ENCODE measurements at places on chromosomes 3 and 15.

DNA sequence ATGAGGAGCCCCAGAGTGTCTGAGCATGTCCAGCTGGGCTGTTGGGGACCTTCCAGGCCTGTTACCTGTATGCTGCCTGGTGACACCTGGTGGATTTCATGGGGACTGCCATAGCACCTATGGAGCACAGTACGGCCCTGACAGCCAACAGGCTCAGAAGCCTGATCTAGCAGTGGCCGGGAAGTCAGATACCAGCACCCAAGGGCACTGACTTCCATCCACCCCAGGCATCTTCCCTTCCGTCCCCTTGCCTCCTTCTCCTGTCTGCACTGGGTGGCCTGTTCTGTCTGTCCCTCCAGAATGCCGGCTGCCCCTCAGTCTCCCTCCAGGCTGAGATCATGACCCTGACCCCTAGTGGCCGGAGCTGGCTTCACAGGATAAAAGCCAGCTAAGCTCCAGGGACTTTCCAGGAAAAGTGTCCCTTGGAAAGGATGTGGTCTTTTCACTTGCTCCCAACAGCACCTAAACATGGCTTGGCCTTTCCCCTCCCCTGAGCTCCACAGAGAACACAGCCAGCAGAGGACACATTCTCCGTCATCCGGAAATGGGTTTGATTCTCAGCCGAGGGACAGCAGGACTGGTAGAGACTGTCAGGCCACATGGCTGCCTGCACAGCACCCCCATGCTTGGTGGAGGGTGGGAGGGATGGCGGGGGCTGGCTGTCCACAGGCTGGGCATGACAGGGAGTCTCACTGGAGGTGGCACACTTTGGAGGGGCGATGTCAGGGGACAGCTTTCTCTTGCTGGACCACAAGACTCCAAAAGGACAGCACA, 9.5 kb downstream of the RPS17 start:
- DNase-seq: peak; percentile 77

DNA sequence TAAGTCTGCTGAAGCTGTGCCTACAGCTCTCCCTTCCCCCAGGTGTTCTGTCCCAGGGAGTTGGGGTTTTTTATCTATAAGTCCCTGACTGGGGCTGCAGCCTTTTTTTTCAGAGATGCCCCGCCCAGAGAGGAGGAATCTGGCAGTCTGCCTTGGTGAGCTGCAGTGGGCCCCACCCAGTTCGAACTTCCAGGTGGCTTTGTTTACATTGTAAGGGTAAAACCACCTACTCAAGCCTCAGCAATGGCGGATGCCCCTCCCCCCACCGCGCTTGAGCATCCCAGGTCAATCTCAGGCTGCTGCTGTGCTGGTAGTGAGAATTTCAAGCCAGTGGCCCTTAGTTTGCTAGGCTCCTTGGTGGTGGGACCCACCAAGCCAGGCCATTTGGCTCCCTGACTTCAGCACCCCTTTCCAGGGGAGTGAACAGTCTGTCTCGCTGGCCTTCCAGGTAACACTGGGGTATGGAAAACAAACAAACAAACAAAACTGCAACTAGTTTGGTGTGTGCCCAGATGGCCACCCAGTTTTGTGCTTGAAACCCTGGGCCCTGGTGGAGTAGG, 189.4 kb downstream of the MFSD1 start:
- DNase-seq: no peak

DNA sequence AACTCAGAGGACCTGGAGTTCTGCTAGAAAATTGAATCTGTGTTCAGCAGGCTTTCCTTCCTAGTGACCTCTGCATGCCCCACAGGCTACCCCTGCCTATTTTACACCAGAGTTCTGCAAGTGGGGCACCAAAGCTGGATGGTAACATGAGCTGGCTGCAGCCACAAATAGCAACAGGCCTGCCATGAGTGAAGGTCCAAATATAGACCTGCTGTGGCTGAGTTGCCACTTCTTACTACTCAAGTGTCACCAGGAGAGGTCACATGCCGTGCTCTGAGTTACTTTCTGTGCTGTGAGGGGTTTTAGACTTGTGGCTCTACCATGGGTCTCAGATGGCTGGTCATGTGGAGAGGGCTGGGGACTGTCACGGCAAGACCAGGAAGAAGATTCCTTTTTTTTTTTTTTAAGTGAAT, at the start of gene FSD2:
TSS of gene FSD2 (minus strand) at position 76 of the 413 bp plus-strand sequence. CDS start 18,679 bp downstream, outside the sequence.
- no peak for DNase-seq

- peak; percentile 95 for DNase-seq
Measured at GRCh38 chr3:180912304-180913296, at the start of gene FXR1. FXR1 (plus strand) TSS chr3:180912670; CDS start chr3:180912686, 16 bp downstream.

GRCh38 chr15:88113613-88114308, 142.8 kb downstream of the NTRK3 start:
- DNase-seq: no peak

GRCh38 chr15:71698030-71698429, 112.3 kb upstream of the NR2E3 start:
- DNase-seq: no peak

GRCh38 chr15:51335538-51336410, 2.6 kb downstream of the CYP19A1 start:
- DNase-seq: no peak

DNA sequence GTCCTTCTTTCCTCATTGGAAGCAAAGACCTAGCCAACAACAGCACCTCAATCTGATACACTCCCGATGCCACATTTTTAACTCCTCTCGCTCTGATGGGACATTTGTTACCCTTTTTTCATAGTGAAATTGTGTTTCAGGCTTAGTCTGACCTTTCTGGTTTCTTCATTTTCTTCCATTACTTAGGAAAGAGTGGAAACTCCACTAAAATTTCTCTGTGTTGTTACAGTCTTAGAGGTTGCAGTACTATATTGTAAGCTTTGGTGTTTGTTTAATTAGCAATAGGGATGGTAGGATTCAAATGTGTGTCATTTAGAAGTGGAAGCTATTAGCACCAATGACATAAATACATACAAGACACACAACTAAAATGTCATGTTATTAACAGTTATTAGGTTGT, 29.6 kb upstream of the CRTC3 start:
- no peak for DNase-seq

DNA sequence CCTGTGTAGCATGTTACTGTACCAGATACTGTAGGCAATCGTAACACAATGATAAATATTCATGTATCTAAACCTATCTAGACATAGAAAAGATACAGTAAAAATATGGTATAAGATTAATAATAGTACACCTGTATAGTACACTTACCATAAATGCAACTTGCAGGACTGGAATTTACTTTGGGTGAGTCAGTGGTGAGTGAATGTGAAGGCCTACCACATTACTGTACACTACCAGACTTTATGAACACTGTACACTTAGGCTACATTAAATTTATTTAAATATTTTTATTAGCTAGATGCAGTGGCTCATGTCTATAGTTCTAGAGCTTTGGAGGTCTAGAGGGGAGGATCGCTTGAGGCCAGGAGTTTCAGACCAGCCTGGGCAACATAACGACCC, 186.6 kb upstream of the ROPN1 start:
- no peak for DNase-seq

GRCh38 chr3:72085036-72085435, 300.1 kb upstream of the PROK2 start:
- no peak for DNase-seq

DNA sequence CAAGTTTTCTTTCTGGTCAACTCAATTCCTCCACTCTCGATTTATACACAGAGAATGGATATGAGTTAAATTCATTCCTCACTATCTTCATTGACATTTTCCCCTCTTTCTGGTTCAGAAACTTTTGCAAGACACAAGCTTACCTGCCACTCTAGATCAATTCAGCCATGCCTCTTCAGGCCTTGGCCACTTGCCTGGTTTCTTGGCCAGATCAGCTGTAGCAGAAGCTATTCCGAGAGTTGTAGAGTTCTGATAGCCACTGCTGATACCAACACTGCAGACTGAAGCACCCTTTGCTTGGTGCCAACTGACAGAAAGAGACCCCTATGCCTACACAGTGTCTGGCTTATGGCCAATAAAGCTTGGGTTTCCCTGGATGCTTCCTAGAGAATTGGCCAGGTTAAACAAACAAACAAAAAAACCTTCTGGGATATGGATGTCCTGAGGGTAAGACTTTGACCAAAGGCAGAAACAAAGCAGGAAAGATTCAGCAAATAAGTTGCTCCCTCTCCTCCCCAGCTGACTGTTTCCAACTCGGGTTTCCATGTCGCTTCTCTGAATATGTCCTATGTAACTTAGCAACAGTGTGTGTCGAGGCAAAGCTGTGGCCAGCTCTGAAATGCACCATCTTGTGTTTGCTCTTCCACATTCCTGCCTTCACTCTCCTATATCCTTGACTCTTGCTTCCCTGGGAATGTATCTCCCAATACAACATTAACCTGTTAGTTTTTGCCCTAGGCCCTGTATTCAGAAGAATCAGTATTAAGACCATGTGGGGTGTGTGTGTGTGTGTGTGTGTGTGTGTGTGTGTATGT, 521.6 kb downstream of the EPHA3 start:
- no peak for DNase-seq

DNA sequence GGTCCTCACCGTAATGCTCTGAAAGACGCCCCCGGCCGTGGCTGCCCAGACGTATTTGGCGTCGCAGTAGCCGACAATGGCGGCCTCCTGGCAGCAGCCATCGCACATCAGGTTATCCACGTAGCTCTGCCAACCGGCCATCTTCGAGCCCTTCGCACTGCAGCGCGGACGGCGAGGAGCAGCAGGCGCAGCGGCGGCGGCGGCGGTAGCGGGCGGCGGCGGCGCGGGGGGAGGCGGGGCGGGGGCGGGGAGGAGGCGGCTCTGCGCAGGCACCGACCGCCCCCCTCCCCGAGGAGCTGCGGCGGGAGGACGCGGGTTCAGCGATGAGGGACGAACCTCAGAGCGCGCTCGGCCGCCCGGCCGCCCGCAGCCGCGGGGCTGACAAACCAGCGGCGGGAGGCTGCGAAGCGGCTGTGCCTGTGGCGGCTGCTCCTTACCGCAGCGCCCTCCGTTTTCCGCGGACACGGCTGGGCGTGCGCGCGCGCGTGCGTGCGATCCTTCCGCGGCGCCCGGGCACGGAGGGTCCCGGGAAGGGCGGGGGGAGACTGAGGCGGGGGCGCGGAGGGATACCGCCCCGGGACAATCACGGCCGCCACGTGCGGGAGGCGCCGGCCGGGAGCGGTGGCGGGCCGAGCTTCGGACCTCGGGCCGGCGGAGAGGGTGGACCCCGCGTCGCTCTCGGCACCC, at the start of gene PFN2:
TSS of gene PFN2 (minus strand) at position 180 of the 687 bp plus-strand sequence. CDS start at position 141, 39 bp downstream.
- peak; percentile 41 for DNase-seq

DNA sequence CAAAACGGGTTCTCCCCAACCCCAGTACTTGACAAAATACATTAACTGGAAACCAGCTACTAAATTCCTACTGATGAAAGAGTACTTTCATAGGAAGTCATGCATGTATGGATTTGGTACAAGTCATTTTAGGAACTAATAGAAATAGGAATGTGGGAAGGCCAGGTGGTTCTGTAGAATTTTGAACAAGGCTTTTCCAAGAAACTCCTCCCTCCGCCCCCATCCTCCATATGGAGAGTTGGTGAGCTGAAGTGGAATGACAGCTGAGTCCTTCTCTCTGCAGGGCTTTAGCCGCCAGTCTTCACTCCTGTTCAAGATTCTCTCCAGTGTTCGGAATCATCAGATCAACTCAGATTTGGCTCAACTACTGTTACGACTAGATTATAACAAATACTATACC, 33.2 kb downstream of the TUBGCP4 start:
- no peak for DNase-seq

DNA sequence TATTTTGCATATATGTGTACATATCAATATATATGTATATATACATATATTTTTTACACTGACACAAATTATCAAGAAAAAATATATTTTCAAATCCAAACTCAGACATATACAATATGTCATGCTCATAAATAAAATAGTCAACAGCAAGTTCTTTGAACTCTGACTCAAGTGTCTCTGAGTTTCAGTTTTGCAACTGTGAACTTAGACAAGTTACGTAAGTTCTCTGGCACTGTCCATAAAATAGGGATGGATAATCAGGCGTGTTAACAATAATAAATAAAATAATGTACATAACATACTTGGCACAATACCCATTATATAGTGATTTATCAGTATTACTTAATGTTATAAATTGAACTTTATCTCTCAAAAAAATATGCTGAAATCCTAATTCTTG, 12.1 kb upstream of the XRN1 start:
- no peak for DNase-seq

- DNase-seq: no peak
Measured at GRCh38 chr3:44339181-44340057, 853 bp downstream of the TCAIM start.

GRCh38 chr15:48282216-48282615, 49.0 kb upstream of the DUT start:
- no peak for DNase-seq

DNA sequence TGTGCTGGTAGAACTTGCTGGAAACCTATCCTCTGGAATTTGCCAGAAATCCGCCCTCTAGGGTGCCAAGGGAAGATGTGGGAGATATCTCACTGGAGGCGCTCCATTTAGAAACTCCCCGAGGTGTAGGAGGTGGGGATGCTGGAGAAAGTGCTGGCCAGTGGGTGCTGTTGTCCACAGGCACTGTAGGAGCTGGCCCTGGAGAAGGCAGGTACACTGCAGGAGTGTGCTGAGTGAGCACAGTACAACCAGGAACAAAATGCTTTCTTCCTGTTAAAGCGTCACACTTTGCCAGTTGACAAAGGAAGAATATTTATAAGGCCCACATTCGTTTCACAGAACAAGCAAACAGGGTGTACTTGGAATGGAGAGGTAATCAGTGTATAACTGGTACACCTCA, 119.9 kb downstream of the CACNA1D start:
- no peak for DNase-seq

DNA sequence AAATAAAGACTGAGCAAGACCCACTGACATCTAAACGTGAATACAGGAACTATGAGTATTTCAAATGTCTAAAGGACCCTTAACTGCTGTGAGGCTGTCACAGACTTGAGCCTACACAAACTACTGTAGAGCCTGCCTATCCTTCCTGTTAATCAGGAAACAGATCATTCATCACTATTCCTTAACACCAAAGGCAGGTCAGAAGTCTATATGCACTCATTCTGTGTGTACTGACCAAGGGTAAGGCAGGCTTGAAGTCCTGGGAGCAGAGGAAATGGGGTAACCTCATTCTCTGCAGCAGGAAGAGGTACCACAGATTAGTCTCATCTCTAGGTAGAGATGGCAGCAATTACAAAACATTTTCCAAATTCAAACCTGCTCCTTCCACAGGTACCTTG, 30.7 kb downstream of the NPTN start:
- no peak for DNase-seq

GRCh38 chr3:166324401-166324800, 487.2 kb upstream of the BCHE start:
- DNase-seq: no peak

- DNase-seq: no peak
Measured at GRCh38 chr15:78977591-78978347, 32.9 kb upstream of the CTSH start.

- no peak for DNase-seq
Measured at GRCh38 chr3:126347543-126348161, 9.6 kb downstream of the KLF15 start.
